ENCODE measurements at places on chromosomes 11 and 22.

GRCh38 chr11:32562839-32563599 is 20.6 kb upstream of the EIF3M start:
- no peak for DNase-seq

DNA sequence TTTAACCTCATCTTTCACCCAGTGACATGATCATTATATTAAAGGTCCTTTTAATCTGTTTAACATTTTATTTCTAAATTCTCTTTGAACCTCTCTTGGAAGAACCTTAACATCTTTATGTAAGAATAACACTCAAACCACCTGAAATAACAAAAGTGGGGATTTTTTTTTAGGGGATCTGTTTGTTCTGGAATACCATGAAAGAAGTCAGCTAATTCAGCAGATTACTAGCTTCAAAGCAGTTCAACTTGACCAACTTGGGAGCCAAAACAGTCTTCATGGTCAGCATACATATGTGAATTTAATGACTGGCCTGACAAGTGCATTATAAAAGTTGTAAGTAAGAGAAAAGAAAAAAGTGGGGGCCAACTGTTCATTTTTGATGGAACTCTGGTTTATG is 52.3 kb downstream of the CCDC34 start:
- DNase-seq, result no peak

GRCh38 chr11:59062602-59063529 is 23.2 kb upstream of the GLYATL1B start:
- DNase-seq, result no peak

GRCh38 chr22:45163099-45163450 is 650 bp upstream of the NUP50 start:
- no peak for DNase-seq

GRCh38 chr22:36395055-36395849 is 7.5 kb upstream of the MYH9 start:
- no peak for DNase-seq

DNA sequence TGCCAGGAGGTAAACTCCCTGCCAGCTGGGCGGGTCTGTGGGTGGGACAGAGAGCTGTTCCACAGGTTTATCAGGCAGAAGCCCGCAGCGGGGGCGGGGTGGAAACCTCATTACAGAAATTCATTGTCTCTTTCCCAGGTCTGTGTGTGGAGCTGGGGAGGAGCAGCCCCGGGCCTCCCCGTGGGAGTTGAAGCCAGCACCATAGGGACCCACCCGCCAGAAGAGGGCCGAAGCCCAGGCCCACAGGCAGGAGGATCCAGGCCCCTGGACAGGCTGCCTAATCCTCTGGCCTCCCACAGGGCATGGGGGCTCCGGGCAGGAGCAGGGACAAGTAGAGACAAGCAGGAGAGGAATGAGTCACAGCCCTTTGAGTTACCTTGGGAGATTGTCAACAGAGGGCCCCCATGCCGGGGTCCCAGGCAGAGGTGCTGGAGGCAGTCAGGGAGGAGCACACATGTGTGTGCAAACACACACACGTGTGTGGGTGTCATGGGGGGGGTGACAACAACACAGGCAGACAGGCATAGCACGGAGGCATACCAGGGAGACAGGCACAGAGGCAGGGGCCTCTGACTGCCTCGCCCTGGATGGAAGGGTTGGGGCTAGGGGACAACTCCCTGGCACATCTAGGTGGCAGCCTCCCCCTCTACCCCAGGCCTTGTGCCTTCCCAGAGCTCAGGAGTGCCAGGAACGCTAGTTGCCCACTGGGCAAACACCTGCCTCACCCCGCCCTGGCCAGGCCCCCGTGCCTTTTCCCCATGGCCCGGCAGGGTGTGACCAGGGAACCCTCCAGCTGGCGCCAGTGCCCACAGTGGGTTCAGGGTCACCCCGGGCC is 1.4 kb downstream of the CDC42BPG start:
- DNase-seq, result no peak

GRCh38 chr11:17821648-17822400 is 87.2 kb downstream of the KCNC1 start:
- DNase-seq, result no peak

GRCh38 chr11:95266751-95267374 is 35.9 kb upstream of the SESN3 start:
- no peak for DNase-seq

GRCh38 chr22:25663654-25664053 is 78.3 kb upstream of the MYO18B start:
- DNase-seq, result no peak

- DNase-seq, result no peak
Measured at GRCh38 chr11:130427581-130428315, 661 bp downstream of the ADAMTS8 start.

DNA sequence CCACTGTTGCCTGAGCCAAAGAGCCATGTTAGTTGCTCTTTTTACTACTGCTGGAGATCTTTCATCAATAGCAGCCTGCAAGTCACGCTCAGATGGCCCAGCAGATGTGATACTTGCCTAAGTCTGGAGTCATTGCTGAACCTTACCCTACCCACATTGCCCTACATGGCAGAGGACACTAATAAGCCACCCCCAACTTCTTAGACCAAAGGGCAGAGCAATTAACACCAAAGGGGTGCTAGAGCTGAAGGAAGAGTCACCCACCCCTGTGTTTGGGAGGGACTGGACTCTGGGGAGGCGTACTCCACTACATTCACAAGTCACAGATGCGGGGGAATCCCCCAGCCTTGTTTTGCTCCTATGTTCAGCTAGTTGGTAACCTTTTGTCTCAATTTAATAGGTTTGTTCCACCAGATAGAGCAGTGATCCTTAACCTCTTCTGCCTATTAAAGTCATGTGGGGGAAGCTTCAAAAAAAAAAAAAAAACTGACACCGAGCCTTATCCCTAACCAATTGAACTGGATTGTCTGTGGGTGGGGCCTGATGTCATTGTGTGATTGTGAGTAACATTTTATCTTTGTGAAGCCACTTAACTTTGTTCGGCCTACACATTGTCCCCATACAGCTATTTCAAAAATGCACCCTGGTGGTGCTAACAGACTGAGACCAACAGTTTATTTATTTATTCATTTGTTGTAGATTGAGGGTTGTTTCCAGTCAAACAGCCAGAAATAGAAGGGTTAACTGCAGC is 13.1 kb downstream of the ADM start:
- no peak for DNase-seq
